ENCODE measurements at places on chromosomes 4 and X.

DNA sequence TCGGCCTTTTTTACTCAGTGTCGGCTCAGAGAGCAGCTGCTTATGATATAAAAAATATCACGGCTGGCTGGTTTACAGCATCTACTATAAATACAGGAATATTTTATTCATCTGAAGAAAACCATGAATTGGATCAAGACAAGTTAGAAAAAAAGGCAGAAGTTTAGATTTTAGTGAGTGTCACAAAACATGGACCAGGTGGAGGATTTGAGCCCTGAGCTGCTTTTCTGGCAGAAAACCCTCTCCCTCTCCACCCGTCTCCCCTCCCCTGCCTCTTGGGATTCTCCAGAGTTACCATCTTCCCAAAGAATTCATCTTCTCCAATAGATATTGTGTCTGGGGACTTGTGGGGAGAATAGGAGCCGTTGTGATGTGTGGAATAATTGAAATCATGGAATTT lies 142.8 kb upstream of the RAI2 start:
- H3K36me3 ChIP-seq, result no peaks in the 10 kb centered on the region
- H3K4me1 ChIP-seq, result no peaks in the 10 kb centered on the region
- H3K4me3 ChIP-seq, result no peak overlapping the region
- DNase-seq, result no peak
- H3K27ac ChIP-seq, result no peak overlapping the region

- H3K36me3 ChIP-seq, result no peaks in the 10 kb centered on the region
- DNase-seq, result no peak
- no peak overlapping the region for H3K4me3 ChIP-seq
Measured at GRCh38 chr4:144757969-144758368, 112.0 kb downstream of the HHIP start.

DNA sequence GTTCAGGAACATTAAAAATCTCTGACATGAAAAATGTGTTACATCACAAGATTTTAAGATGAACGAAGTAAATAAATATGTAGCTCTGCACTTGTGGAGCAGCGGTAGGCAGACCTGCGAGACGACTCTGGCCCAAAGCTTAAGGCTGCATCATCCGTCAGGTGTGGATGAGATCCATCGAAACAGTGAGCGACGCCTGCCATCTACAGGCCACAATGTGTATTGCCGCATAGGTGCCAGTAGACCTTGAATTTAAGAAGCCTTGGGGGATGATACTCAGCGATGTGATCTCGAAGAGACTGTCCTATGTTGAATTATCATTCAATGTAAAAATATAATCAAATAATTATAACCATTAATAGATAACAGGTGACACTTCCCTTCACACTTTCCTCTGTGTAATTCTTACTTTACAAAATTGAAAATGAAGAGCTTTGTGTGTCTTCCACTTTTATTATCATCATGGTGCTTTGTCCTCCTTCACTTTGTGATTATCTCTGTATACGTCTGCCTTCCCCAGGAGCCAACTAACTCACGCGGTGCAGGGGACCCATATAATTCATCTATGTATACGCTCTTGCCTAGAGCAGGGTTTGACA lies 851.0 kb downstream of the RAB28 start:
- peaks cover 2% of the 10 kb centered on the region for H3K27me3 ChIP-seq
- no peak overlapping the region for H3K4me3 ChIP-seq
- no peak overlapping the region for H3K27ac ChIP-seq
- H3K36me3 ChIP-seq, result no peaks in the 10 kb centered on the region

GRCh38 chrX:4094926-4095325 lies 381.5 kb upstream of the PRKX start:
- no peaks in the 10 kb centered on the region for H3K27me3 ChIP-seq
- H3K4me3 ChIP-seq, result no peak overlapping the region
- H3K4me1 ChIP-seq, result no peaks in the 10 kb centered on the region
- no peaks in the 10 kb centered on the region for H3K36me3 ChIP-seq

DNA sequence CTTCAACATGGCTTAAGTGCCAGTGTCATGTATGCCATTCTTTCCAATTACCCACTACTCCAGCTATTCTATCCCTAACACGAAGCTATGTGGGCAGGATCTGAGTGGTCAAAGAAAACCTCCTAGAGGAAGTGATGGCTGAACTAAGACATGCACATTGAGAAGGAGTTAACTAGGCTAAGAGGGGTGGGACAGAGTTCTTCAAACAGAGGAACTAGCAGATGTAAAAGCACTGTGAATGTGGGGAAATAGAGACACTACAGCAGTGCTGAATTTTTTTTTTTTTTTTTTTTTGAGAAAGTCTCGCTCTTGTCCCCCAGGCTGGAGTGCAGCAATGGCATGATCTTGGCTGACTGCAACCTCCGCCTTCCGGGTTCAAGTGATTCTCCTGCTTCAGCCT lies 6.2 kb downstream of the JCHAIN start:
- no peak overlapping the region for H3K27ac ChIP-seq
- no peaks in the 10 kb centered on the region for H3K4me1 ChIP-seq
- no peaks in the 10 kb centered on the region for H3K27me3 ChIP-seq
- DNase-seq, result no peak

DNA sequence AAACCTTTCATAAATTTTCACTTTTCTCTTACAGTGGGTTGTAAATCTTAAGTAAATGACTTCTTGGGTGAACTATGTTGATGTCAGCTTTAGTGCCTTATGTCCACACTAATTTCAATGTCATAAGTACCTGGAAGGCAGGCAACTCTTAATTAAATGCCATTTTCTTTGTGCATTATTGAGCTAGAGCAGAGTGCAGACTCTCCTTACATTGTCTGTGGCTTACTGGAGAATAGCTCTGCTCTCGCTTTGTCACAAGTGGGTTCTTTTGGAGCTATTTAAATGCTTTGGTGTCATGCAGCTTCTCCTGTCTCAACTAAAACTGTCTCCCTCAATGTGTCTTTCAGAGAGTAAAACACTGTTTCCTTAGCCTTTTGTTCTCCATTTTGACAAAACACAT lies 411.6 kb downstream of the STIM2 start:
- H3K36me3 ChIP-seq, result no peaks in the 10 kb centered on the region
- H3K27me3 ChIP-seq, result no peaks in the 10 kb centered on the region
- no peaks in the 10 kb centered on the region for H3K4me1 ChIP-seq
- no peak for DNase-seq
- no peak overlapping the region for H3K4me3 ChIP-seq

GRCh38 chrX:16479206-16479869 lies 170.6 kb upstream of the S100G start:
- no peak overlapping the region for H3K4me3 ChIP-seq
- no peaks in the 10 kb centered on the region for H3K4me1 ChIP-seq
- H3K27ac ChIP-seq, result no peak overlapping the region
- DNase-seq, result no peak
- no peaks in the 10 kb centered on the region for H3K36me3 ChIP-seq

- H3K4me3 ChIP-seq, result no peak overlapping the region
- H3K27me3 ChIP-seq, result no peaks in the 10 kb centered on the region
- no peak for DNase-seq
- no peaks in the 10 kb centered on the region for H3K4me1 ChIP-seq
- H3K27ac ChIP-seq, result no peak overlapping the region
Measured at GRCh38 chrX:107480272-107480671, 30.8 kb downstream of the FRMPD3 start.

- H3K27me3 ChIP-seq, result no peaks in the 10 kb centered on the region
- H3K4me3 ChIP-seq, result no peak overlapping the region
- H3K4me1 ChIP-seq, result no peaks in the 10 kb centered on the region
- no peaks in the 10 kb centered on the region for H3K36me3 ChIP-seq
- no peak overlapping the region for H3K27ac ChIP-seq
Measured at GRCh38 chrX:1581132-1581531, 10.3 kb upstream of the AKAP17A start.

- H3K27me3 ChIP-seq, result no peaks in the 10 kb centered on the region
- no peak overlapping the region for H3K4me3 ChIP-seq
- H3K36me3 ChIP-seq, result no peaks in the 10 kb centered on the region
- no peaks in the 10 kb centered on the region for H3K4me1 ChIP-seq
Measured at GRCh38 chrX:134604701-134605311, 53.5 kb downstream of the PLAC1 start.

Measured in prostate gland (tissue), 2 donors.